ENCODE measurements at places on chromosomes 5 and 9.

- no peak for DNase-seq
Measured at GRCh38 chr5:133916914-133917313, 51.5 kb downstream of the C5orf15 start.

- DNase-seq: no peak
Measured at GRCh38 chr5:133681896-133682295, 69.6 kb upstream of the FSTL4 start.

- DNase-seq: peak; percentile 43
Measured at GRCh38 chr9:109914280-109915027, 134.5 kb downstream of the PALM2AKAP2 start.

GRCh38 chr5:27708534-27708933, 670.1 kb upstream of the CDH9 start:
- peak; percentile 59 for DNase-seq

- peak; percentile 4 for DNase-seq
Measured at GRCh38 chr5:24439465-24439864, 205.3 kb downstream of the CDH10 start.

DNA sequence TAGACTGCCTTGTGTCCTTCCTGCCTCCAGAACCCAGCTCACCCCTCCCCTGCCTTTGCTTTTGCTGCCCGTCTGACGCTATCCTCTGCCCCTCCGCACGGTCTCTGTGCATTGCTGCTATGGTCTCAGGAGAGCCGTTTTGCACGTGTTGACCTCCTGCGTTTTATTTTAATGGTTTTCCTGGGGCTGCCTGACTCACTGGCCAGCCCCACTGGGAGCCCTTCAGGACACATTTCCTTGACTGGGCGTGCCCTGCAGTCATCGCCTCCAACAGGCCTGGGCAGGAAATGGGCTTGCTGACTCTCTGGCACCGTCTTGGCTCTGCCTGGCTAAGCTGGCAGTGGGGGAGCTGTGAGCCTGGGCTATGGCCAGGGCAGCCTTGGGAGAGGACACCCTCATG, 17.9 kb upstream of the ASS1 start:
- DNase-seq: peak; percentile 77

DNA sequence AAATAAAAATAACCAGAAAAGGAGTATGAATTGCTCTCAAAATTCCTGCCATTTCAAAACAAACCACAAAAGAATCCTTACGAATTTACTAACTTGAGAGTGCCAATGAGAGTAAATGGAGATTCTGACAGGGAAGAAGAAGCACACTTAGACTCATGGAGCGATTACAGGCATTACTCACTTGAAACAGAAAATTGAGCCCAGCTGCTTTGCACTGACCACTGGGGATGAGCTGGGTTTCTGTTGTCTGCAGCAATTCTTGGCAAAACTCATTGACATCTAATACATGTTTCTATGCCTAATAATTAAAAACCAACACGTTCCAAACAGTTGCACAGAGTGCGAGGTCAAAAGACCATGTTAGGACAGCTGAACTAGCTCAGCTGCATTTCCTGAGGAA, 731.6 kb downstream of the DNAH5 start:
- DNase-seq: no peak

GRCh38 chr5:56561-57290, 35.2 kb upstream of the PLEKHG4B start:
- peak; percentile 56 for DNase-seq

DNA sequence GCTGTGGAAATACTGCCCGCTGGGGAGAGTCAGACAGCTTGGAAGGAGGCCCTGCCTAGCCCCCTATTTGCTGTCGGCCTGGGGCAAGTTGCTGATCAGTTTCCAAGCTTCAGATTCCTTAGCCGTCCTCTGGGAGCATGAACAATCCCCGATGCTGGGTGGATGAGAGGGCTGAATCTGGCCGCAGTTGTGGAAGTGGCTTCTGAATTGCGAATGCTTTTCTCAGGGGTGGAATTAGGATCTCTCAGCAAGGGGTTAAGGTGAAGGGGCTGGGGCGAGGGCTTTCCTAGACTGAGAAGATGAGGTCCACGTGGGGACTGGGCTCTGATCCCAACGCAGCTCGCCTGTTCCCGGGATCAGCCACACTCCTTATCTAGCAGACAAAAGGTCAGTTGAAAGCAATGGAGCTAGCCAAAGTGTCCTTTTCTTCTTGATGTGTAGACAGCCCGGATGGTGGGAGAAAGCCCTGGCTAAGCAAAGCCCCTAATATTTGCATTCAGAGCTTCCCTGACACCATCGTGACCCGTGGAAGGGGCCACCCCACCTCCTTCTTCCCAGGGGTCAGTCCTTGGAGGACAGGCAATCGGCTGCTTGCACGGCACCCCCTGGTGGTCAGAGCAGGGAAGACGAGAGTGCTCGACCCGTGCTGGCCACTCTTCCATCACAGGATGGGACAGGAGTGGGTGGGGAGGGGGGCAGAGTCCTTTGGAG, 54.9 kb downstream of the COL15A1 start:
- peak; percentile 67 for DNase-seq

- no peak for DNase-seq
Measured at GRCh38 chr9:125659201-125659840, 47.7 kb downstream of the MAPKAP1 start.

DNA sequence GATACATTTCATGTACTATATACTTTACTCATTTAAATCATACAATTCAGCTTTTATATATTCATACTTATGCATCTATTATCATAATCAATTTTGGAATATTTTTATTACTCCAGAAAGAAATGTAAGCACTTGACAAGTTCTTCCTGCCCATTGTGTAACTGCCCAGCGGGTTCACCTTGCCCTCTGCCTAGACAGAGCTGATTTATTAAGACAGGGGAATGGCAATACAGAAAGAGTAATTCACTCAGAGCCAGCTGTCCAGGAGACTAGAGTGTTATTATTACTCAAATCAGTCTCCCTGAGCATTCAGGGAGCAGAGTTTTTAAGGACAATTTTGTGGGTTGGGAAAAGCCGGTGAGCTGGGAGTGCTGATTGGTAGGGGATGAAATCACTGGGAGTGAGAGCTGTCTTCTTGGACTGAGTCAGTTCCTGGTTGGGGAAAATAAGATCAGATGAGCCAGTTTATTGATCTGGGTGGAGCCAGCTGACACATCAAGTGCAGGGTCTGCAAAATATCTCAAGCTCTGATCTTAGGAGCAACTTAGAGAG, 16.1 kb upstream of the SPIN1 start:
- DNase-seq: peak; percentile 35

GRCh38 chr5:169413416-169413815, 112.5 kb upstream of the SLIT3 start:
- DNase-seq: no peak

GRCh38 chr9:5626727-5627634, 1.9 kb upstream of the RIC1 start:
- DNase-seq: peak; percentile 36

DNA sequence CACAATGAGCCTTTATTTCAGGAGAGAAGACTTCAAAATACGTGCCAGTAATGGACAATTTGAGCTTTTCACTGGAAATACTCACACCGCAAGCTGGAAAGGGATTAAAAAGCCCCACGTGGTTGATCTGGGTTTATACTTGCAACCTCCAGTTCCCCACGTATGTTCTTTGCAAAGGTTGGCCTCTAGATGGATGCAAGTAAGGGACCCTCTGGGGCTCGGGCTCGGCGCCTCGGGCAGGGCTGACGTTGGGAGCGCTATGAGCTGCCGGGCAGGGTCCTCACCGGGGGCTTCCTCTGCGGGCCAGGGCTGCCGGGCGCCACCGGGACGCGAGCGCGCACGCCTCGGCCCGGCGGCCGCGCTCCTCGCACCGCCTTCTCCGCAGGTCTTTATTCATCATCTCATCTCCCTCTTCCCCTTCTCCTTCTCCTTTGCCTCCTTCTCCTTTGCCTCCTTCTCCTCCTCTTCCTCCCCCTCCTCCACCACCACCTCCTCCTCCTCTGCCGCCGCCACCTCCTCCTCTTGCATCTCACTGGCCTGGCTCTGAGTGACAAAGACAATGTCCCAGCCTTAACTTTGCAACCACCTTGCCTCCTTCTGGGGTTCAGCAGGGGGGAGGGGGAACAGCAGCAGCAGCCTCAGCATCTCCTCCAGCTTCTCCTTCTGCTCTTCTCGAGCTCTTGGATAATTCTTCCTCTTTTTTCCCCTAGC, 701 bp upstream of the ZNF462 start:
- DNase-seq: peak; percentile 41

GRCh38 chr9:115633104-115633503, 515.1 kb upstream of the TNC start:
- DNase-seq: no peak

- peak; percentile 91 for DNase-seq
Measured at GRCh38 chr9:108444400-108445358, 411.1 kb downstream of the ACTL7B start.

DNA sequence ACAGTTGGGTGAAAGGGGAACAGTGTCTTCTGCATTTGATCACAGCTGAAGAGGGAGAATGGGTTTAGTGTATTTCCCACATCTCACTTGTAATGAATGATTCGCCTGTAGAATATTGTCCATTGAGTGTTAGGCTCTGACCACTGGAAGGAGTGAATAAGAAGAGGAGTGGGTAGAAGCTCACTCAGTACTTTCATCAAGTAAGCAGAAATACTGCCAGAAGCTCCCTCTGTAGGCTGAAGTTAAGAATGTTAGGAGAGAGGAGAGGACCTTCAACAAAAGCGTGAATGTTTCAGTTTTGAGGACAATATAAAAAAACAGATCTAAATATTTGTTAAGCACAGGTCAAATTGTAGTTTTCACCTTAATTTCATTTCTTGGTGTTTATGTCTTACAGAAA, 27.5 kb downstream of the FSD1L start:
- DNase-seq: peak; percentile 30

GRCh38 chr9:38243993-38244392, 148.5 kb upstream of the ALDH1B1 start:
- no peak for DNase-seq
